Testis (tissue), 5 donors: ENCODE measurements at places on chromosomes 3 and 15. TPM values are rescaled to one million over a fixed set of nuclear protein-coding genes. Genes with fewer than 3 reads are reported as not detected.

Gene IMP3
- 87.5 TPM for total RNA-seq

Gene MFAP1
- 22.5 TPM for total RNA-seq

Gene GOLIM4
- 21.6 TPM for total RNA-seq

Gene SHF
- 12.7 TPM for total RNA-seq

Gene MYLK
- total RNA-seq = 168 TPM

Gene CCR4
- total RNA-seq = 3.0 TPM

Gene CEMIP
- total RNA-seq = 21.5 TPM

Gene GHSR
- 0.31 TPM for total RNA-seq

Gene CCDC80
- 18.8 TPM for total RNA-seq

Gene CHRFAM7A
- 23.1 TPM for total RNA-seq

Gene SLC9C1
- total RNA-seq = 9.8 TPM

Gene CIDEC
- total RNA-seq = 1.1 TPM

Gene TNNC1
- 11.3 TPM for total RNA-seq

Gene SEMA3F
- total RNA-seq = 8.3 TPM

Gene EFHB
- 9.4 TPM for total RNA-seq

Gene STRC
- total RNA-seq = 10.1 TPM

Gene OIP5
- total RNA-seq = 22.1 TPM

Gene TGM4
- total RNA-seq = 0.68 TPM

Gene CHRD
- 4.3 TPM for total RNA-seq

Gene C3orf49
- total RNA-seq = 0.93 TPM

Gene PSTPIP1
- total RNA-seq = 5.0 TPM

Gene LRRC34
- total RNA-seq = 9.7 TPM

Gene DGKG
- 0.68 TPM for total RNA-seq

Gene ARPP21
- 0.47 TPM for total RNA-seq

Gene PFN2
- total RNA-seq = 54.3 TPM

Gene RASGRF1
- total RNA-seq = 3.1 TPM

Gene IGSF10
- total RNA-seq = 12.3 TPM

Gene GABRR3
- 0.55 TPM for total RNA-seq

Gene RASGRP1
- total RNA-seq = 9.2 TPM

Gene CD96
- total RNA-seq = 0.99 TPM

Gene FHIT
- 29.6 TPM for total RNA-seq

Gene CCDC54
- total RNA-seq = 107 TPM

Gene OR5K2
- total RNA-seq = not detected

Gene SOX14
- not detected for total RNA-seq

Gene CHRNA5
- total RNA-seq = 3.5 TPM

Gene PCSK6
- 156 TPM for total RNA-seq

Gene ALDH1A3
- total RNA-seq = 69.9 TPM

Gene GOLGA6L9
- total RNA-seq = 20.6 TPM

Gene NMNAT3
- 23.9 TPM for total RNA-seq

Gene CHRNA7
- 17.8 TPM for total RNA-seq

Gene MYRIP
- 5.8 TPM for total RNA-seq

Gene BRPF1
- total RNA-seq = 58.4 TPM

Gene AHSG
- total RNA-seq = 0.81 TPM

Gene GATM
- total RNA-seq = 446 TPM

Gene CD200
- 8.5 TPM for total RNA-seq

Gene STAB1
- 71.9 TPM for total RNA-seq
